Anterior cingulate cortex (tissue), 58 donors: ENCODE measurements at places on chromosomes 3 and 15.

- DNase-seq = no peak
Observed at GRCh38 chr15:70480196-70480856, 283.0 kb downstream of the UACA start.

DNA sequence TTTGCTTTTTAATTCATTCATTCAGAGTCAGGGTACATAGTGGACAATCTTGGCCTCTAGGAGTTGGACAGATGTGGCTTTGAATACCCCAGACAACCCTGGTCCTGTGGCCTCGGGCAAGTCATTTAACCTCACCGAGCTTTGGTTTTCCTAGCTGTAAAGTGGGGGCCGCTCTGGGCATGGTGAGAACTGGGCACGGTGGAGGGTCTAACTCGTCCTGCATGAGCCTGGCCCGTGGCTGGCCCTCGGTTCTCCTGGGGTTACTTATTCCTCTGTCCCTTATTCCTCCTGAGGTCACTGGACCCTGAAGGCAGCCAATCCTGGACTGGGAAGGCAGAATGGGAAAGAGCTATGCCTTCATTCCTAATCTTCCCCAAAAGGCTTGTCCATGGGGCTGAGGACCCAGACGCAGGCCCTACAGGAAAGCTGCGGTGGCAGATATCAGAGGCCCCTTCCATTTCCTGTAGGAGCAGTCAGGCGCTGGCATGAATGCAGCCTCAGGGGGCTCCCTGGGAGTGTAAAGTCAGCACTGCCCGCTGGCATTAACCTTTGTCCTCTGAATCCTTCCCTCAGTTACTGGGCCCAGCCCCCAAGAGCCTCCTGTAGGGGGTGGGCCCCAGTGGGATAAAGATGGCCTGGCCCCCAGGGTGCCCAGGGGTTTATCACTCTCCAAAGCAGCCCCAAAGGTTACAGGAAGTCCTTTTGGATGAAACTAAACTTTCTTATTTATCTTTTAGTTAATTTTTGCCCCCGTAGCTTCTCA lies 17.9 kb upstream of the SEC13 start:
- DNase-seq = no peak

GRCh38 chr3:117486719-117487716 lies 777.4 kb downstream of the TUSC7 start:
- no peak for DNase-seq

DNA sequence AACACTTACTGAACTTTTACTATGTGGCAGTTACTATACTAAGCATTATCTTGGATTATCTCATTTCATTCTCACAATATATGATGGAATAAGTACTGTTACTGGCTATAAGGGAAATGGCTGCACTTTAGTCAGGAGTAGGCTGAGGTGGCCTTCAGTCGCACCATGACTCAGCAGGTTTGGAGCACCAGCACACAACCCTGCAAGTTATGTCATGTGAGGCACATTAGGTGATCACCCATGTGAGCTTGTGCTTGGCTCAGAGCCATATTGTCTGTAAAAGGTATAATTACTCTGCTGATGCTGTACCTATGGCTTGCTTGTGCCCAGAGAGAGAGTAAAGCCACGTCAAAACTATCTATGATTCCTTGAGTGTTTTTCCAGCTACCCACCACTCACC lies 54.1 kb upstream of the TIPARP start:
- DNase-seq = no peak

- DNase-seq = no peak
Observed at GRCh38 chr3:31529421-31529820, 3.3 kb upstream of the STT3B start.

DNA sequence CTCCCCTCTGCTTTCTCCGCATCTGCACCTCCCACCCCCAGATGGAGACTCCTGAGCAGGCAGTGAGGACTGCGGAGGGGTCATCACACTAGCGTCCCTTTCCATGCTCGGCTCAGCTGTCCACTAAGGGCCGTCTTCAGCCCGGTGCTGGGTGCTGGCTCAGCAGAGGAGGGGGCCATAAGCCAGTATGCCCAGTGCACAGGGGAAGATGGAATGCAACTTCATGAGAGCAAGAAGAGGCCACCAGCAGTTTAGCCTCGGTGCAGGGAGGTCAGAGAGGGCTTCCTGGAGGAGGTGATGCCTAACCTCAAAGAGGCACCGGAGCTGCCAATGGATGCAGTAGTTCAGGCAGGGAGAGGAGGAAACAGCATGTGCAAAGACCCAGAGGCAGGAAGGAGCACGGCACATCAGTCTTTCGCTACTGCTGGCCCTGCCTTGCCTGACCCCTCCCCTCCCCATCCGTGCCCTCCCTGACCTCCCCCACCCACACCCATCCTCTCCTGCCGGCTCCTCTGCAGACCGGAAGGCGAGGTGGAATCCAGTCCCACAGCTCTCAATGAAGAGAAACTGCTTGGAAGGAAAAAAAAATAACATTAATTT lies 15.2 kb upstream of the PLXND1 start:
- no peak for DNase-seq

GRCh38 chr3:162354356-162354755 lies 857.7 kb downstream of the OTOL1 start:
- no peak for DNase-seq

DNA sequence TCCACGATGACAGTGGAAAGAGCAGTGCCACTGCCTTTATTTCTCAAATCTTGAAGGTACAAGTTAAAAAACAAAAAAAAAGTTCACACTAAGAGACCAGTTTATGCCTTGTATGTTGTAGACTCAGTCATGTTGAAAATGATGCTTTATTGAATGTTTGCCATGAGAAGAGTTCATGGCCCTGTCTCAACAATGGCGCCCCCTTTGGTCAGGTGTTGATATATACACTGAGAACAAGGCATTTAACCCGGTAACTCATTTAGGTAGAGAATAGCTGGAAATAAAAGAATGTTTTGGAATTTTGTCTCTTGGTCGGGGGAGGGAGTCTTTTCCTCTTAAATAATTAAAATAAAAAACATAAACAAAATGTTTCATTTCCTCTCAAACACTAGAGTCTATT lies 145.6 kb upstream of the SLC2A2 start:
- no peak for DNase-seq

DNA sequence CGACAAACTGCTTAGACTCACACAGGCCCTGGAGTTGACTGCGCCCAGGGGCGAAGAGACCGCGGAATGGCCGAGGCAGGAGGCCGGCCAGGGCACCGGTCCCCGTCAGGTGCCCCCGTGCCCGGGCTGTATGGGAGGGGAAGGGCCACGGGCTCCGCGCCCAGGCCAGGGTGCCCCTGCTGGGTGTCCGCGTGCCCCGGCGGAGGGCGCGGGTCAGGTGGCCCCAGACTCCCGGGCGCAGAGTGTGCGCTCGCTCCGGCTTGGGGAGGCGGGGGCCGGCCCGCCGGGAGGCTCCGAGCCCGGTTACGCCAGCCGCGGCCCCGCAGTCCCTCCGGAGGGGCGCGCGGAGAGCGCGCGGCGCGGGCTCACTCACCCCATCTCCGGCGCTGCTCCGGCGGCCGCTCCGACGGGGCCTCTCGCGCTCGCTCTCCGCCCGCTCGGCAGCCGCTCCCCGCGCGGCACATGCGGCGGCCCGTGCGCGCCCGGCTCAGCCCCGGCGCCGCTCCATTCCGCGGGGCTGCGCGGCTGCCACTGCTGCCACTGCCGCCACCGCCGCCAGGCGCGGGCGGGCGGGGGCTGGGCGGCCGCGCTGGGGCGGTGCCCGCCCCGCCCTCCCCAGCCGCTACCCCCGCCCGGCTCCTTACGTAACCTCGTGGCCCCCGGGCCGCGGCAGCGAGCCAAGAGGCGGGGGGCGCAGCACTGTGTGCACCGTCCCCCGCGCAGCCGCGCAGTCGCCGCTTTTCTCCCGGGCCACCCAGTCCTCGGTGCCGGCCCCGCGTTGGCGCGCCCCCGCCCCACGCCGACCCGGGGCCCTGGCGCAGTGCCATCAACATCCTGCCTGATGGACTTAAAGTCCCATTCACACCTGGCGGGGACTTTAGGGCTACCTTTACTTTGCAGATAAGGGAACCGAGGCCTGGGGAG lies at the start of gene HOMER2:
TSS of gene HOMER2 (minus strand) at position 563 of the 924 bp plus-strand sequence. CDS start at position 378, 185 bp downstream.
- DNase-seq = no peak

GRCh38 chr3:152266221-152266995 lies 2.3 kb upstream of the MBNL1 start:
- no peak for DNase-seq

DNA sequence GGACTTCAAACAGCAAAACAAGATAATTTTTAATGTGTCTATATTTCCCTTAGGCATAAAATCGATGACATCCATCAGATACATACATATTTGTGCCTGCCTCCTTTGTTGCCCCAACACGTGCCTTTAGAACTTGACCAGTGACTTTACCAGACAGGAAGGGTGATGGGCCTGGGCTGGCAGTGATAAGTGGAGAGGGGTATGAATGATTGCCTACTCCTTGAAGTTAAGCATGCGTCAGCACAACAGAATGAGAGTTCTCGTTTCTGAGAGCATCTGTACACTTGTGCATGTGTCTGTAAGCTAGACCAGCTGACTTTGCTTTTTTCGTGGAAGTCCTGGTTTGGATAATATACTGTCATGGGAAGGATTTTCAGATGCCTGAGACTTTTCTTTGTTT lies 54.9 kb upstream of the COL6A6 start:
- no peak for DNase-seq

DNA sequence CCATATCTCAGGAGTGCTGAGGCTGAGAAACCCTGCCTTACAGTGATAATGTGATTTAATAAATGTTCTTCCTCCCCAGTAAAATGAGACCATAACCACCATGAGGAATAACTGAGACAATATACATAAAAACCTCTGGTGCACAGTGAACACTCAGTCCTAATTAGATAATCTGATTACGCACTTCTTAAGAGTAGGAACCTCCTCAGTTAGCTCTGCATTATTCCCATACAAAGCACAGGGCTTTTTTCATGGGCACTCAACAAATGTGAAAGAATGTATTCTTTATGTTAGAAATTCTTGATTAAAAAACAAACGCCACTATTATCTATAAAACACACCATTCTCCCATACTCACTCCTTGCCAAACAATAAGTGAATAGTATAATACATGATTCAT lies 97.0 kb downstream of the TNIK start:
- no peak for DNase-seq

DNA sequence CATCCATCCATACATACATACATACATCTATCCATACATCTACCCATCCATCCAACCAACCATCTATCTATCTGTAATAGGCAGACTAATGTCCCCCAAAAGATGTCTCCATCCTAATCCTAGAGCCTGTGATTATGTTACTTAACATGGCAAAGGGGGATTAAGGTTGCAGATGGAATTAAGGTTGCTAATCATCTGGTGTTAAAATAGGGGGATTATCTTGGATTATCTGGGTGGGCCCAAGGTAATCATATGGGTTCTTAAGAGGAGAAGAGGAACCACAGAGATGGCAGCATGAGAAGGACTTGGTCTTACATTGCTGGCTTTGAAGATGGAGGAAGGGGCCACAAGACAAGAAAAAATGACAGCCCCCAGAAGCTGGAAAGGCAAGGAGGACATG lies 14.7 kb upstream of the RPL29 start:
- no peak for DNase-seq

GRCh38 chr3:70433091-70433490 lies 120.7 kb upstream of the MDFIC2 start:
- no peak for DNase-seq

GRCh38 chr3:196142202-196142956 lies 60.5 kb upstream of the TFRC start:
- DNase-seq = no peak

DNA sequence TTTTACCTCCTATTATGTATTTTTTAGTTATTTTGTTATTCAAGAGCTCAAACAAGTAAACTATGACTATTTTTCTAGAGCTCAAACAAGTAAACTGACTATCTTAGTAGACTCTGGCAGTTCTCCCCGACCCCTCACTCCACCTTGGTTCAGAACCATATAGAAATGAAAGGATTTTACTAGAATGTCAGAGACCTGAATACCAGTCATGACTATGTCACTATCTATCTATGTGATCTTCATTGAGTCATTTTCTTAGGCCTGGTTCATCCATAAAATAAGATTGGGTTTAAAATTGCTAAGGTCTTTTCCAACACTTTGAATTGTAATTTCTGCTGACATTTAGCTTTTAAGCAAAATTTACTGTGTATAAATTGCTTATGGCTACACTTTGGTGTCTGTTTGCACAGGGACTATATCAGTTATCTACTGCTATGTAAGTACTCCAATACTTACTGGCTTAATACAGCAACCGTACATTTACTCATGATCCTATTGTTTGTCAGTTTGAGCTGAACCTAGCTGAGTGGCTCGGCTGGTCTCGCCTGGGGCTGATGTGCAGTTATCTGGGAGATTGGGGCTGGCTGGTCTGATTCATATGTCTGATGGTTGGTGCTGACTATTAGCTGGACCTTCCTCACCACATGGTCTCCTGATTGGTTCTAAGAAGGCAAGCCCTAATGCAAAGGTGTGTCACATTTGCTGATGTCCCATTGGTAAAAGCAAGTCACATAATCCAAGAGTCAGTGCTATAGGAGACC lies 37.0 kb downstream of the RASA2 start:
- no peak for DNase-seq

- peak; percentile 30 for DNase-seq
Observed at GRCh38 chr15:63157891-63158431, 684 bp upstream of the RPS27L start.

DNA sequence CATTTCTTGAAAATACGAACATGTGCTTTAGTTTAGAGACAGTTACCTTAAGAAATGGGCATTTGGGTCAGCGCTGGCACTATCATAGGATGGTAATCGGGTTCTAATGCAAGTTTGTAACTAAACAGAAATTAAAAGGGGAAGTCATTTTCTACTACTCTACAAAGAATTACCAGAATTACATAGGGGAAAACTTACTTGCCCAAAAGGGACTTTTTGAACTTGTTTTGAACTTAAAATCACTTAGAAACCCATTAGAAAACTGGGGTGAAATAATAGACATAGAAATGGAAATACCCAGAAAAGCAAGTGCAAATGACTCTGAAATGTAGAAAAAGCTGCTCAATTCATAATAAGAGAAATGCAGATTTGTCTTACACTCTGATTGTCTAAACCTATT lies 44.9 kb downstream of the SPATA16 start:
- DNase-seq = no peak

- no peak for DNase-seq
Observed at GRCh38 chr3:96803870-96804269, 10.5 kb upstream of the EPHA6 start.

DNA sequence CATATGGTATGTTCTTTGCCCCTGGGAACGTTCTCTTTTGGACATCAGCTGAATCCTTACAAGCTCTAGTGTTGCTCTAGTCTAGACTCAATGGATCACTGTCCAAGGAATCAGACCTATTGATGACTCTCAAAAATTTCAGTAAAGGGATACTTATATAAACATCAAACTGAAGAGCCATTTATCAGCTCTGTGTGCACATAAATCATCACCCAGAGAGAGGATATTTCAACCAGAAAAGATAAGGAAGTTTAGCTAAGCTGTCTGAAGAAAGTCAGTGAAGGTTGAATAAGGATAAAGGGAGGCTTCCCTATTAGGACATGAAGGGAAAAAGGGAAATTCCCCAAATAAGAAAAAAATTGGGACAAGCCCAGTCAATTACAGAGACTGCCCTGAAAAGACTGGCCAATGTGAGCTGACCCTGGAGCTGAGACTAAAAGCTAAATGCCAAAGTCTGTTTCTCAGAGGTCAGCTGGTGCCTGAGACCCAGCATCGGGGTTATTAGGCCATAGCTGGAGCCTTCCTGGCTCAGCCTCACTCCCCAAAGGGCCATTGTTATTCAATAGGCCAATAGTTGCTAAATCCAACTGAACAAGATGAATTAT lies 424.1 kb upstream of the THBS1 start:
- DNase-seq = no peak

- DNase-seq = no peak
Observed at GRCh38 chr15:50127255-50127777, 8.3 kb upstream of the ATP8B4 start.
